ENCODE measurements at places on chromosomes 4 and X.

GRCh38 chr4:109798866-109799265, 2.9 kb downstream of the CFI start:
- DNase-seq, result no peak

DNA sequence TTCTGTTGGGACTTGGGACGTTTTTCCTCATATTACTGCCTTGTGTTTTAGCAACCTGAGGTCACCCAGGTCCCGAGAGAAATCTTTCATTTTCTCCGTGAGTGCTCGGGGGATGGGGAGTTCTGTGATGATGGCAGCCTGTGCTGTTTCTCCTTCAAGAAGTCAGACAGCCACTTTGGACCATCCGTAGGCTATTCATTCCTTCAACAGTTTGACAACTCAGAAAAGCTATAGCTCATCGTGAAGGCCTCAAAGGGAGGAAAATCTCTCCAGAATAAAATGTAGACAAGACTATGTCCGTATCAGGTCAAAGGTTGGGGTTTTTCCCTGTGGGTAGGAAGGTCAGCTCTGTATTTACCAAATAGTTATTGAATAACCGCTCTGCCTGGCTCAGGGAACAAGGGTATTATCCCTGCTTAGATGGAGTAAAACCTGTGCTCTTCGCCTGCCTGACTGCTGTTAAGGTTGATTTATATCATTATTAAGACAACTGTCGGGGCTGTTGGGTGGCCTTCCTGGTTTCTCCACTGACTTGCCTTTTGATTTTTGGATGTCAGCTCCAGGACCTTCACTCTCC, 36.6 kb downstream of the FAM114A1 start:
- DNase-seq, result no peak

DNA sequence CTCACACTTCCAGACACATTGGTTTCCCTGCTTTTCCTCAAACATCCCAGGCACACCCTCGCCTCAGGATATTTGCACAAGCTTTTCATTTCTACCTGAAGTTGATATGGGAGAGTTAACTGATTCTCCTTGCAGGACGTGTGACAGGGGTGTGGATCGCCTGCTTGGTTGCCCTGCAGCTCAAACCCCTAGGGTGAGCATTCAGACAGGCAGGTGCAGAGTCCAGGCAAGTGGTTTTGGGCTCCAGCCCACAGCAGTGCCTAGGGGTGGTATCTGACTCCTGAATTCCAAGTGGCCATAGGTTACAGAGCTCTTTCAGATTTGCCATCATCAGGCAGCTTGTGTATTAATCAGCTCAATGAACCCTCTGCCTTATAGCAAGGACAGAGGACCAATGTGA, 1104.2 kb upstream of the IGFBP7 start:
- no peak for DNase-seq

GRCh38 chr4:154854362-154854761, 73.3 kb downstream of the RBM46 start:
- no peak for DNase-seq

- DNase-seq, result peak; percentile 86
Measured at GRCh38 chr4:122739174-122739573, 6.7 kb downstream of the BBS12 start.

- DNase-seq, result no peak
Measured at GRCh38 chr4:37397505-37397904, 153.0 kb downstream of the NWD2 start.

GRCh38 chr4:104756837-104757236, 262.1 kb upstream of the CXXC4 start:
- DNase-seq, result no peak

DNA sequence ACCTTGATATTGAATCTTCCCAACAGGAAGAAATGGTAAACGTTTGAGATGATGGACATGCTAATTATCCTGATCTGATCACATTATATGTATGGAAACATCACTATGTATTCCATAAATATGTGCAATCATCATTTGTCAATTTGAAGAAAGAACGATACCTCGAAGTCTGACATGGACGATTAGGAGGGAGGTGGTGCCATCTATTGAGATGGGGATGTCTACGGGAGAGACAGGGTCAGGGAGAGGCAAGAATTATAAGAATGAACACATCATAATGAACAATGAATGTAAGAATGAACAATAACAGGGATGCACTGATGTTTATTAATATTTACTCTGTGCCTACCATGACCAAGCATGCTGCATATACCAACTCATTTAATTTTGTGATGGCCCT, 93.7 kb upstream of the SOD3 start:
- DNase-seq, result no peak

- DNase-seq, result peak; percentile 20
Measured at GRCh38 chrX:153333266-153333665, 687 bp upstream of the ZNF275 start.

All from astrocyte of the spinal cord (primary cell).